Activated CD4-positive, alpha-beta memory T cell treated with anti-CD3 and anti-CD28 coated beads, Interleukin-2, amount 10 ng/mL, durations not matched to agents 7 days and 5 days (primary cell): ENCODE measurements at places on chromosomes 4 and X.

DNA sequence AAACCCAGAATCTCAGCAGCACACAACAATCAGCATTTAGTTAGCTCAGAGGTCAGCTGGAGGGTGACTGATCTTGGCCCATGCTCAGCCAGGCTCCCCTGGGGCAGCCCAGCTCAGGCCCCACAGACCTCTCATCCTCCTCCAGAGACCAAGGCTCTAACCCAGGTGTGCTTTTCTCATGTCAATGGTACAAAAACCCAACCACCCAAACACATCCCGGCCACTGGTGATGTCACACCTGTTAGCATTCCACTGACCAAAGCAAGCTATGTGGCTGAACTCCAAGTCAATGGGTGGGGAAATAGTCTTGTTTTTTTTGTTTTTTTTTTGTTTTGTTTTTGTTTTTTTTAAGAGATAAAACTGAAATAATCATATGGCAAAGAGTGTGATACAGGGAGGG, 77.5 kb downstream of the CYTL1 start:
- no peak for DNase-seq

- DNase-seq = no peak
Measured at GRCh38 chr4:8329560-8329858, 60.0 kb downstream of the HTRA3 start.

DNA sequence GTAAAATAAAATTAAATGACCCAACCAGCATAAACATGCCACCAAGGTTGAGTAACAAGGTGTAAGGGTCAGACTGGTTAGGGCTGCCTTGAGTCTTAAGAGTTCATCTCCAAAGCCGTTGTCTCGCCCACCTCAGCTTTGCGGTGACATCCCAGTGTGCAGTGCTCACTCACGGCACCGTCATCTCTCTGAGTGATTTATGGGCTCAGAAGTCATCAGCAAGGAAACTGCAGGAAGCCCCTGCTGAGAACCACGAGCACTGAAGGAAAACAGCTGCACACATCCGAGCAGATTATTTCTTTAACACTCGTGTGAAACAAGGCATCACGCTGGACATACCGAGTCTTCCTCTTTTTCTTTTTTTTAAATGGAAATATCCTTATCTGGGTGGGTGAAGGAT, 411.1 kb downstream of the TRIML1 start:
- DNase-seq = no peak

DNA sequence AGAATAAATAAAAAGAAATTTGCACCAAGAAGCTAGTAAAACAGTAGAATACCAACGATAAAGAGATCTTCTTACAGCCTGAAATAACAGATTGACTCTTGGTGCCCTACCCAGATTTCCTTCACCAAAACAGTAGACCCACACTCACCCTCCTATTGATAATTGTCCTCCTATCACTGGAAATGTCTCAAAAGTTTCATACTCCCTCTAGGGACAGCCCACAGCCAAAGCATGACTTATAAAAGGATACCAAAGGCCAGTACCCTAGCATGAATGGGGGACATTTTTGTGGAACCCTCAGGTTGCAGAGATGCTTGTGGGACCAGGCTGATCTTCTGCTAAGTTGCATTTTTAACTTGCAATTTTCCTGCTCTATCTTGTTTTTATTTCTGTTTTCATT, 104.1 kb downstream of the INPP4B start:
- no peak for DNase-seq

- DNase-seq = no peak
Measured at GRCh38 chr4:8940792-8941491, 69.3 kb upstream of the HMX1 start.

- DNase-seq = no peak
Measured at GRCh38 chr4:81030981-81031791, 678 bp downstream of the BMP3 start.

- no peak for DNase-seq
Measured at GRCh38 chrX:104104676-104105075, 7.6 kb upstream of the ZCCHC18 start.

DNA sequence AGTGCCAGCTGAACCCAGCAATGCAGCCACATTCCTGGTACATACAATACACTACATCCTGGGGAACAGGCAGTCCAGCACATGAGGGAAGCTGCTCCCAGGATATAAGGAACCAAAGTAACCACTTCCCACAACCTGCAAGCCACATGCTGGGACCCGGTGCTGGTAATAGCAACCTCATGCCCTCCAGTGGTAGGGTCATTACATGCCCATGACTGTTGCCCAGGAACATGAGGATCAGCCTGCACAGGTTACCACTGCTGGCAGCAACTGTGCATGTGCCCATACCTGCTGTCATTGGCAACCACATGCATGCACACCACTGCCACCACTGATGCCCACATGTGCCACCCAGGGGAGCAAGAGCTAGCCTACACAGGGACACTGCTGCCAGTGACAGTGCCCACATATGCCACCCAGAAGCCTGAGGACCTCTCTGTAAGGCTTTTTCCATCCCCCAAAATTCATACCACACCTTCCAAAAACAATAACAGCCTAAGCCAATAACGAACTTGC, 1982.5 kb downstream of the ARAP2 start:
- DNase-seq = no peak

DNA sequence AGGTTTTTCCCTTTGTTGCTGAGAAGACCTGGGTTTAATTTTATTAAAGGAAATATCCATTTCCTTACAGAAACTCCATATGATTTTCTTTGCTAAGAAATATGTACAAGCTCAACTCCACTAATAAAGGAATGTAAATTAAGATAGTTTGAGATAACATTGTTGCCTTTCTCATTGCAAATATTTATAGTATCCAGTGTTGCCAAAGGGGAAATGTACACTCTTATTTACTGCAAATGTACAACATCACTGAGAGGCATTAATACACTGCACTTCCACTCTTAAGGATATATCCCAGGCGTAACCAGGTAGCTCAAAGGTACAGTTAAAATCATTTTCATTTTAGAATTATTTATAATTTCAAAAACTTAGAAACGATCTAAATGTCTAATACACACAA, 7.5 kb upstream of the LRBA start:
- no peak for DNase-seq

DNA sequence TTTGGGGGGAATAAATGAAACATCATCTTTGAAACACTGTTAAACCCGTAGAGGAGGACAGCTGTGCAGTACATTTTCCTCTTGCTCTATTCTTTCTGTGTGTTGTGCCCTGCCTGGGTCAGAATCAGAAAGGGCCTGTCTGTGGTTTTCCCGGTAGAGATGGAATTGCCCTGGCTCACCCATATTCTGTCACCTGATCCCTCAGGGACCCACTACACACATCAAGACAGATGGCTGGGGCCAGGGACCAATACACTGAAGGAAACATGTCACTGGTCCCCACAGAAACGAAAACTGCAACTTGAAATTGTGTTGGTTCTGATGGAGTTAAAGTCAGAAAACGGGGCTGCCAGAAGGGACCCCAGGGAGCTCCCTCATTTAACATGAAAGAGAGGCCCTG, 114.9 kb downstream of the ZNF827 start:
- DNase-seq = no peak

DNA sequence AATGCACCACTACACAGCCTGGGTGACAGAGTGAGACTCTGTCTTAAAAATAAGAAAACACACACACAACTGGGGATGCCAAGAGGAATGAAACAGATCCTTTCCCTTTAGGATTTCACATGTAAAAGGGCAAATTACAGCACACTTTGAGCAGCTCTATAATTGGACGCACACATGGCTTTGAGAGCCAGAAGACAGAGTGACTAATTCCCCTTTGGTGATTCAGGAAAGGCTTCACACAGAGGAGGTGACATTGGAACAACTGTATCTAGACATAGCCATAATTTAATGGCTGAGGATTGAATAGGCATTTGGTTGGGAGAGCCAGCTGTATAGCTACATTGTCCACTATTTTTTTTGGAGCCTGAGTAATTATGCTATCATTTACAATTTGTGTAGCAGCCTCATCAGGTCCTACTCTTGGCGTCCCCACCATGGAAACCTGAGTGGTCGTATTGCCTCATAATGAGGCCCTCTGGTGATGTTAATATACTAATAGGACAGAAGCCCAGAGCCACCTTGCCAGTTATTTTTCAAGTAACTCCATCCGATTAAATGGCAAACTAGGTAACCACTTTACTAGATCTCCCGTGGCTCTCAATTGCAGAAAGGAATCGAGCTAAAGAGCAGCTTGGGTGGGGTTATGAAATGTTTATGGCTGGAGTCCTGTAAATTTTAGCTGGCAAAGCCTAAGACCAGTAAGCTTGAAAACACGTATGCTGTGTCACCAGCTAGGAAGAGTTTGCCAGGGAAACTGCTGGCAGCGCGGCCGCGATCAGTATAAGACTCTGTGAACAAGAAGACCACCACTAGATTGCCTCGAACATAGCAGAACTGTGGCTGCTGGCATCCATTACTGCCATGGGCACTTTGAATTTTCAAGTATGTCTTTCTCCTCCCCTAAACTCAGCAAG, 8.5 kb upstream of the PPEF1 start:
- DNase-seq = no peak

- DNase-seq = no peak
Measured at GRCh38 chrX:22666441-22666840, 333.3 kb upstream of the DDX53 start.

DNA sequence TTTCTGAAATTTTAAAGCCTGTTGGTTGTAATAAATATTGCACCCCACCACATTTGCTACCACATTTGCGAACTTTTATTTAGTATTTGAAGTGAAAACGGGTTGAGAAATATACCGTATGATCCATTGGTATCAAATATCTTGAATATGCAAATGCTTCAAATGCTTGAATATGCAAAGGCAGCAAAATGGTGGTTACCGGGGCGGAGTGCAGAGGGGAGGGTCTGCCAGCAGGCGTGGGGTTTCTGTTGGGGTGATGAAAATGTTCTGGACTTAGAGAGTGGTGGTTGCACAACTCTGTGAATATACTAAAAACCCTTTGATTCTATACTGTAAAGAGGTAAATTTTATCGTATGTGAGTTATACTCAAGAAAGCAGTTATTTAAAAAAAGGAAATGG, 35.3 kb downstream of the SHROOM2 start:
- DNase-seq = no peak
